ENCODE measurements at places on chromosomes 5 and 9.

DNA sequence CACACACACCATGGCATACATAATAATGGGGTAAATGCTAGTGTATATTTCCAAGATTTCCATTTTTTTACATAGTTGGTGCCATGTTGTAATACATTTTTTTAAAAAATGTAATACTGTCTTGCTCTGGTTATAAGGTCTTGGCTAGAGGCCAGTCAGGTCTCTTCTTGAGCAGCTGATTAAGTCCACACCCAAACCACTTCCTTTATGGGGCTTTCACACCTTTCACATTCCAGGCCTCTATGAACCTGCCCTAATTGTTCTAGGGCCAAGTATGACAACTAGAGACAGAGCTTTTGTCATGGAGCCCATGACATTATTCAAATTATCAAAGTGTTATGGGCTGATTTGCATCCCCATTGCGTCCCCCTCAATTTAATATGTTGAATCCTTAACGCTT lies 495.6 kb upstream of the CTNND2 start:
- no peak for DNase-seq

GRCh38 chr5:145983446-145983845 lies 47.1 kb downstream of the SH3RF2 start:
- DNase-seq, result no peak

DNA sequence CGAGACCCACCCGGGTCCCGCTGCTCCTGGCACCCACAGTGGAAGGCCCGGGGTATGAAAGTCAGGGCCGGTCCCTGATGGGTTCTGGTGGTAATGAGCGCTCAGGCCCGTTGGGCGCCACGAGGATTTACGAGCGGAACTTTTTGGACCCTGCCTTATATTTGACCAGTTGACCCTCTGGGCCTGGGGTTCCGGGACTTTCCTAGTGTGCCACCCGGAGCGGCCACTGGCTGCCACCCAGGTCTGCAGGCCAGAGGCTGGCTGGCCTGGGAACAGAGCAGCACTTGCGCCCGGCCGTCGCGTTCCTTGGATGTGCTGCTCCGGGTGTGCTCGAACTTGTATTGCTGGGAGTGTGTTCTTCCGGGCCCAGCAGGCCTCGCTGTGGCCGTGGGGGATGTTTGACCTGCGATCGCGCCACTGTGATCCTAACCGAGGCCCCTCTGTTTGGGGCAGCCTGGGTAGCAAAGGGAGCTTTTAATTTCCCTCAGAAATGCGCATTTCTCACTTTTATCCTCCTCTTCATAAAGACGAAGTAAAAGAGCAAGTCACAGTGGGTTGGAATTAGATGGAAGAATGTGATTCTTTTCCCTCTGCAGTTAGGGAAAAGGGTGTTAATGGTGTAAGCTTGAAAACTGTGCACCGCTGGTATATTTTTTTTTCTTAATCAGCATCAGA lies 1.2 kb downstream of the F2RL1 start:
- no peak for DNase-seq

- no peak for DNase-seq
These were observed 14.5 kb downstream of the PHAX start for GRCh38 chr5:126615286-126615685.

DNA sequence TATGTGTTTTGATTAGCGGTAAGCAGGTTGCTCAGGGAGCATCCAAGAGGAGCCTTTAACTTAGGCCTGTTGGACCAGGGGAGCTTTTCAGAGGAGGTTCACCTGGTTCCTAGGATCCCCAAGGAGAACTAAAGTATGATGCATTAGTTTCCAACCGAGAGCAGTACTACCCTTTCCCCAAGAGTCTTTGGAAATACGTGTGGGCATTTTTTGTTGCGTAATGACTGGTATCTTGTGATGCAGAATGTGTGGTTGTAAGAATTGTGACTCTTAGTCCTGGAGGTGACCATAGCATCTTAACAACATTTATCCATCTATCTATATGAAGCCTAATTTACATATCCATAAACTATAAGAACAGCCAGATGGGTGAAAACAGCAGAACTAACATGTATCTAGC lies 11.0 kb downstream of the CFAP95 start:
- no peak for DNase-seq

DNA sequence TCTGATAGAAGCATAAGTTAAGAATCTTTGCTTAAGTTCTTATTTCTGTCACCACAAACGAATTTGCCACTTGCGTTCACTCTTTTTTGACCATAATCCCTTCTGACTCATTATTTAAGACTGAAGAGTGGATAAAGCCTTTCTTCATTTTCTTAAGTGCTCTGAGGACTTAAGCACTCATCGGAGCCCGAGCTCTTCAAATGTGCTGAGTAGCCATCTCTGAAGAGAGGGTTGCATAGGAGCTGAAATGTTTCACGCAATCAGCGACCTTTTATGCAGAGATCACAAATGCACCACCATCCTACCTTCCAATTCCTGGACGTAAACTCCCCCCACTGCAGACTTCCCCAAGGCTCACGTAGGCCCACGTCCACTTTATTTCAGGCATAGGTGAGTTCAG lies 699.2 kb downstream of the IRX1 start:
- DNase-seq, result no peak

DNA sequence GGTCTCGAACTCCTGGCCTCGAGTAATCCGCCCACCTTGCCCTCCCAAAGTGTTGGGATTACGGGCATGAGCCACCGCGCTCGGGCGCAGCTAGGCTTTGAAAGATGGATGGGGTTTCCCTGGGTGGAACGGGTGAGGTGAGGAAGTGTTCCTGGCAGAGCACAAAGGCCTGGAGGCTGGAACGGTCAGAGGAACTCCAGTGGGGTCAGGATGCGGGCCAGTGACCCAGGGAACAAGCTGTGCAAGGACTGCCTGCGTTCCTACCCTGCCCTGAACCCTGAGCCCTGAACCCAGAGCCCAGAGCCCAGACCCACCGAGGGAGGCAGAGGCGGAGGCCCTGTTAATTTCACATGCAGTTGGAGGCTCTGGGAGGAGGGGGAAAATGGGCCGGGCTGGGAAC lies 23.4 kb downstream of the NCS1 start:
- DNase-seq, result no peak

DNA sequence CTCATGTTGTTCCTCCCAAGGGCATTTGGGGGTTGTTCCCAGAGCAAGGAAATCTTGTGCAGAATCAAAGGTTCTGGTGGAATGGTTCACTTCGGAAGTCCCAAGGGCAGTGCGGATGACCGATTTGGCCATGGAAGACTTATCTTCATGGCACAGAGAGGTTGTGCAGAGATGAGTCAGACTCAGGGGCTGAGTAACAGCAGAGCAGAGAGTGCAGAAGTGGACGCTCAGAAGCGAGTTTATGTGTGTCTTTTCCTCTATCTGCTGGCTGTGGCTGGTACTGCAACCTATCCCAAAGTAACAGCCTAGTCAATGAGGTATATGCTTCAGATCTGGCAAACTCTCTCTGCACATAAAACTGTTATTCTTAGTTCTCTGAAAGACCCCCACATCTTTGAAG lies 118.1 kb downstream of the DPYSL3 start:
- DNase-seq, result no peak

- no peak for DNase-seq
These were observed 23.8 kb upstream of the NPM1 start for GRCh38 chr5:171363846-171364245.

DNA sequence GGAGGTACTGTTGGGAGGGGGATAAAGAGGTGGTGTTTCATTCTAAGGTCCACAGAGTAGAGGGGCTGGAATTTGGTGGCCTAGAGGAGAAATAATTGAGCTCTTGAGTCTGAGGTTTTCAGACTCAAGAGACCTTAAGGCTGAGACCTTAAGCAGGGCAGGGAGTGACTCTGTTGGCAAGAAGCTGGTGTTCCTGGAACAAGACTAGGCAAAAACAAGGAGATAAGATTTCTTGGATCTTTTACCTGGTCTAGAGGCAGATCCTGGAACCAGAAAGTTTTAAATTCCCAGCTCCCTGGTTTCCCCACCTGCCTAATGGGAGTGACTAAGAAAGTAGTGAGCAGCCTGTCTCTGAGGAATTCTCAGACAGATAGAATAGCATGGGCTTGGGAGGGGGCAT lies 4.1 kb upstream of the CCL21 start:
- no peak for DNase-seq

DNA sequence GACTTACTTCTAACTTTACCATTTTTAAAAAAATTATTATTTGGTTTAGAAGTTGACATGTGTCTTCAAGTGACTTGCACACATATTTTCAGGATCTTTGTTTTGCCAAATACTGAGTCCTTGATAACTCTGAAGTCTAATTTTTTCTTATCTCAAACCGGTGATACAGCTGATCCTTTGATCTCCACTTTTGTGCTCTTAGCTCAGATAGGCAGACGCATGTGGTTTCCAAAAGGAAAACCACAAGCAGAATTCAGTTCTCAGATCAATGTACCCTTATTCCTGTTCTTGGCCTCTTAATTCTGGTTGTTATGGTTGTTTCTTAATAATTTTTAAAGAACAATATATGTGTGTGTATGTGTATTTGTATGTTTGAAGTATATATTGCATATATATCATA lies 238.3 kb upstream of the EDIL3 start:
- no peak for DNase-seq

DNA sequence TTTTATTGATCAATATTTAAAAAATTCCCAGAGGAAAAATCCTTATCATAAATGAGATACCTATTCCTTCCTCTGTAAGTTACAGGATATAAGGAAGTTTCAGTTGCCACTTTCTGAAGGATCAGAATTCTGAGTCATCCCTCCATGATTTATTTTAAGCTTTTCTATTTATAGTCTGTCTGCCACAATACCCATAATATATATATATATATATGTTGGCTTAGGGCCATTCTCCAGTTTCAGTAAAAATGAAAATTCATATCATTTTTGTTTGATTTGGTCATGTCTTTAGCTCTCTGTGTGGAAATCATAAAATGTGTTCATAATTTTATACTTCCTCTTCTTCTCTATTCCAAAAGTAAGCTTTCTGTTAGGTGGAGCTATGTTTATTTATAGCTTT lies 215.8 kb upstream of the CYLC2 start:
- no peak for DNase-seq

- DNase-seq, result no peak
These were observed 67.2 kb upstream of the IFNE start for GRCh38 chr9:21549251-21549765.

DNA sequence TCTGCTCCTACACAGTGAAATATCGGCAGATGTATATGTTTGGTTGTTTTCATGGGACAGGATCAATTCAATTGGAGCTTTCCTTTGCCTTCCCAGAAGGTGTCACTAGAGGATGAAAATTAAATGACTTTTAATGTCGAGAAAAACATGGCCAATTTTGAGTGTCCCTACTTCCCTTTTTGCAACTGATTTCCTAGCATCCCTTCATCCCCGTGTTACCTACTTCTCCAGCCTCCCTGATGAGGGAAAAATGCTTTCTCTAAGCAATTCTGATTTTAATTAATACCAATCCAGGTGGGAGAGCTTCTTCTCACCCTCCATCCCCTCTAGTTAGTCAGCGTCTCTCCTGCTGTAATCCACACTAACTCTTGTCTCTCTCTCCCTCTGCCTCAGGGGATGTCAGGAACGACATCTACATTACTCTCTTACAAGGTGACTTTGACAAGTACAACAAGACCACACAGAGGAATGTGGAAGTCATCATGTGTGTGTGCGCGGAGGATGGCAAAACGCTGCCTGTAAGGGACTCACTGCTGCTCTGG lies 64.9 kb downstream of the DOCK2 start:
- DNase-seq, result no peak

- no peak for DNase-seq
These were observed 28.8 kb downstream of the PRRX2 start for GRCh38 chr9:129694243-129694646.

DNA sequence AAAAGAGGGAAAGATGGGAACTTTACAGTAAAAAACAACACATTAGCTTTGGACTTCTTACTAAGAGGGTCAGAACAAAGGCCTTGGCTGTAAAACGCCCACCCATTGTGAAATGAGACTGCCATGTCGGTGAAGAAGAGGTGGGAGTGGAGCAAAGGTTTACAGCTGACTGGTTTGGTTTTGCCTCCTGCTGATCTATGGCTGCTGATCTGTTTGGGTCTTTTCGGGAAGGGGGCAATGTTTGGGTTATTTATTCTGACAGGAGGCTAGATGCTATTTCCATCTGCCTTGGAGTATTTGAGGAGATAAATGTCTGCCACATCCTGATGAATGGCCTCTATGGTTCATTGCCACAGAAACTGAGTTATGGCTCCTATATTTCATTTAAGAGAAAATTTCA lies 408.7 kb downstream of the TLE4 start:
- no peak for DNase-seq

GRCh38 chr5:34045023-34045422 lies 2.0 kb upstream of the C1QTNF3 start:
- DNase-seq, result no peak

DNA sequence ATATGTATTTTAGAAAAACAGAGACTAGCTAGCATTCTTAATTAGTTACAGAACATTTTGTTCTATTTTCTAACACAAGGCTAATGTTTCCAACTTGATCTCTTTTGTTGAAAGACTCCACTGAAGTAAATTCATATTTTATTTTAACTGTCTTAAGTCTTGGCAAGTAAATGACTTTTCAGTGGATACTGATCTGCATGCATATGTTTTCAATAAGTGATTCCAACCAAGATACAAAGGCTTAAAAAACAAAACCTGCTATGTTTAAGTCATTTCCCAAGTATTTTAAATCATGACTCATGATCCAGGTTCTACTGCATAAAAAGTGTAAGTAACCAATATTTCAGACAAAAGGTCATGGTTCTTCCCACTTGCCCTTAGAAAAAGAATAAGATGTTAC lies 5.7 kb downstream of the CDO1 start:
- no peak for DNase-seq

- DNase-seq, result no peak
These were observed 150.4 kb upstream of the ERCC6L2 start for GRCh38 chr9:95725045-95725444.

DNA sequence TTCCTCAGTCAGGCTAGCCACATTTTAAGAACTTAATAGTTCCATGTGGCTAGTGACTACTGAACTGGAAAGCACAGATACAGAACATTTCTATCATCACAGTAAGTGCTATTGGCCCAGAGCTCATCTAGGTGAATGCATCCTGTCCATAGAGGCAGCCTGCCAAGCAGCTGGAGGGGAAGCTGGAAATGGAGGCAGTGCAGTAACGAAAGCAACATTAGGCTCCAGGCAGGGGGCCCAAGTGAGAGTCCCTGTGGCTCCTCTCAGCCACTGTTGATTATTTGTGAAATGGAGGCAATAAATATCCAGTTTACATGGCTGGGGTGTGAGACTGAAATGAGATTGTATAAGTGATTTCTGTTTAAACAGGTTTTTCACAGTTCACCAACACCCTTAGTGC lies 227.2 kb upstream of the KLF9 start:
- no peak for DNase-seq

DNA sequence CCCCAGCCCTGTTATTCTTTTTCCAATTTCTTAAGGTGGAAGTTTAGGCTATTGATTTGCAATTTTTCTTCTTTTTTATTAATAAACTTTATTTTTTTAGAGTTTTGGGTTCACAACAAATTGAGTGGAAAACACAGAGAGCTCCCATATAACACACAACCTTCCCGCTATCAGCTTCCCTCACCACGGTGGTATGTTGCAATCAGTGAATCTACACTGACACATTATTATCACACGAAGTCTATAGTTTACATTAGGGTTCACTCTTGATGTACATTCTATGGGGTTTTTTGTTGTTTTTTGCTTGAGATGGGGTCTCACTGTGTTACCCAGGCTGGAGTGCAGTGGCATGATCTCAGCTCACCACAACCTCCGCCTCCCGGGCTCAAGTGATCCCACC lies 4.8 kb upstream of the NFX1 start:
- DNase-seq, result no peak
